K562 (cell line): ENCODE measurements at places on chromosomes 5 and 9. TPM values are rescaled to one million over a fixed set of nuclear protein-coding genes. Genes with fewer than 3 reads are reported as not detected.

SYK gene
- total RNA-seq = 29.4 and 32.7 TPM in 2 replicates

ST8SIA4 gene
- total RNA-seq = 0.67 and 2.0 TPM in 2 replicates

PCDHGC5 gene
- not detected in 2 replicates for total RNA-seq

CTXN3 gene
- total RNA-seq = not detected in 2 replicates

LHX6 gene
- total RNA-seq = 13.4 and 14.0 TPM in 2 replicates

AP3B1 gene
- total RNA-seq = 42.2 and 42.8 TPM in 2 replicates

SLC6A19 gene
- 1.3 and 1.6 TPM in 2 replicates for total RNA-seq

ROPN1L gene
- total RNA-seq = 0.31 and 0.36 TPM in 2 replicates

RASA1 gene
- total RNA-seq = 9.1 and 11.4 TPM in 2 replicates
